ENCODE measurements at places on chromosomes 2 and 18.
A peak's percentile ranks its signal among the peaks of the same experiment; 100 is the strongest.

DNA sequence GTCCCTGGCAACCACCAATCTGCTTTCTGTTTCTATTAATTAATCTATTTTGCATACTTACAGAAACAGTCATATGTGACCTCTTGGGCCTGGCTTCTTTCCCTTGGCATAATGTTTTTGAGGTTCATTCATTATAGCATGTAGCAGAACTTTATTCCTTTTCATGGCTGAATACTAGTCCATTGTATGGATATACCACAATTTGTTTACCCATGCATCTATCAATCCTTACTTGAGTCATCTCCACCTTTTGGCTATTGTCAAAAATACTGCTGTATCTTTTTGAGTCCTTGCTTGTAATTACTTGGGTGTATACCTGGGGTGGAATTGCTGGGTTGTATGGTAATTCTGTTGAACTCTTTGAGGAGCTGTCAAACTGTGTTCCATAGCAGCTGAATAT lies 126.8 kb downstream of the CTIF start:
- no peak for DNase-seq

- DNase-seq, result peak; percentile 25
Observed at GRCh38 chr2:2328848-2329247, 2.2 kb downstream of the MYT1L start.

DNA sequence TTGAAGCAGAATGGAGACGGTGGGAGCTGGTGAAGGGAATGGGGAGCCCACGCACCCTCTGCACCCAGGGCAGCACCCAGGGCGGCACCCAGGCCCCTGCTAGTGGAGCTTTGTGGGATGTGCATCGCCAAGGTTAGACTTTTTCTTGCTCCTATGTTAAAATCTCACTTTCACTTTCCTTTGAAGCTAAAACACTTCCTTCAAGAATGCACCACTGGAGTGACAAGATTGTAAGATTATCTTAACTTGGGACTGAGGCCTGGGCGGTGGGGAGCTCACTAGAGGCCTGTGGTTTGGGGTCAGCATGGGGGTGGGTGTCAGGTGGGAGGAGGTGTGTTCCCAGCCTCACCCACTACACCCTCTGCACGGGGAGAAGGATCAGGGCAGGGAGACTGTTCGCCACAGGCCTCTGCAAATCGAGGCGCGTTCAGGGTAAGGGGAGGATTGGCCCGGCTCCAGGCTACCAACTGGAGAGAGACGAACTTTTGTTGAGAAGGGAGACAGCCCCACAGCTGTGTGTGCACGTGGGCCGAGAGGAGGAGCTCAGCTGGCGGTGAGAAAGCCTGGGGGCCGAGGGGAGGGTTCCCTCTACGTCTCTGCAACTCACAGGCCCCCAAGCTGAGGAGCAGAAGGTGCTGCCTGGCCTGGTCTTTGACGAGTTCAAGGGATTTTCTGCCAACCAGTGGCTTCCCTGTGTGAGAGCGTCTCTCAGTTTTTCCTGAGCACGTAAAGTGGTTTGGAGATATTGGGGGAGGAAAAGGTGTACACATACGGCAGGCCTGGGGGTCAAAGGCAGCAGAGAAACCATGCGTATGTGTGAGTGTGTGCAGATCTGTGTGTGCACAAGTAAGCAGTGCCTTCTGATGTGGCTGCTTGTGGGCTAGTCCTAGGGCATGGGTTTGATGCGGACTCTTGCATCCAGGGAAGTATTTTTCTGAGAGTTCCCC lies 147.7 kb downstream of the KLHL29 start:
- peak; percentile 4 for DNase-seq

DNA sequence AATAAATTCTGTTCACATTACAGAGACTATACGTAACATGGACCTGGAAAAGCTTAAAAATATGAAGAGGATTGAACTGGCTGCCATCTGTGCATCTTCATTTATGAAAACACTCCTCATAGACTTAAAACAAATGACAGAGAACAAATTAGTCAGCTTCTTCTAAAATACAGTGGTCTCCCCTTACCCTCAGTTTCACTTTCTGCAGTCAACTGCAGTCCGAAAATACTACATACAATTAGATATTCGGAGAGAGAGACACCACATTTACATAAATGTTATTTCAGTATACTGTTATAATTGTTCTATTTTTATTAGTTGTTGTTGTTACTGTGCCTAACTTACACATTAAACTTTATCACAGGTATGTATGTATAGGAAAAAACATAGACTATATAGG lies 6.5 kb downstream of the RNF103 start:
- DNase-seq, result no peak

DNA sequence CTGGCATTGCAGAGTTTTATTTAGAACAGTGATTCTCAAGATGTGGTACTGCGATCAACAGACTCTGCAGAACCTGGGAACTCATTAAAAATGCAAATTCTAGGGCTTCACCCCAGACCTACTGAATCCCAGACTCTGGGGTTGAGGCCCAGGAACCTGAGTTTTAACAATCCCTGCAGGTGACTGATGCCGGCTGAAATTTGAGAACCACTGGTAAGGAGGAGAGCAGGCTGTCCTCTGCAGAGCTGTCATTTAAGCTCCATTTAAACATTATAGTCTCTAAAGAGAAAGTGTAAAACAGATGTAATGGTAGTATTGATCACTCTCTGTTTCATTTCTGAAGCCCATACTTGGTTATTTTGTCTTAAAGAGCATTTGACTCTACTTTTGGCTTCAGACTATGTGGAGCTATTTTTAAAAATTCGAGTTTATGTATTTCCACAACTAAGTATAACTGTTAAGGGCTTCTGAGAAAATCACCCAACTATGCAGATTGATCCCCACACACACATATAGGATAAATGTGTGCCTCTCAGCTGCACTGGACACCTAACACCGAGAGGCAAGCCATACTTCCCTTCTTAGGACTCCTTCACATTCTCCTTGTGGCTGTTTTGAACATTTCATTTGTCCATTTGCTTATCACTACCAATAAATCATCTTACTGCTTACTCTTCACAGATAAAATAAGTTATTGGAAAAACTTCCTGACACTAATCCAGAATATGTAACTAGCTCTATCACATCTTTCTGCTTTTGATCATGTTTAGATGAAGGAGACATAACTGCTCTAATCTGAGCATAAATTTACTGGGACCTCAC lies 487.5 kb downstream of the DLGAP1 start:
- no peak for DNase-seq

GRCh38 chr18:29651122-29651680 lies 1391.3 kb downstream of the DSC3 start:
- no peak for DNase-seq

GRCh38 chr2:179974761-179975160 lies 32.3 kb downstream of the CWC22 start:
- DNase-seq, result no peak

GRCh38 chr2:197164141-197164754 lies 146.3 kb downstream of the ANKRD44 start:
- no peak for DNase-seq

Measured in NAMALWA (cell line).